ENCODE measurements at places on chromosomes 5 and 9.
A peak's percentile ranks its signal among the peaks of the same experiment; 100 is the strongest.

- peak; percentile 33 for DNase-seq
Measured at GRCh38 chr9:126326228-126327005, at the start of gene MVB12B. MVB12B (plus strand) TSS chr9:126326829; CDS start chr9:126326930, 101 bp downstream.

DNA sequence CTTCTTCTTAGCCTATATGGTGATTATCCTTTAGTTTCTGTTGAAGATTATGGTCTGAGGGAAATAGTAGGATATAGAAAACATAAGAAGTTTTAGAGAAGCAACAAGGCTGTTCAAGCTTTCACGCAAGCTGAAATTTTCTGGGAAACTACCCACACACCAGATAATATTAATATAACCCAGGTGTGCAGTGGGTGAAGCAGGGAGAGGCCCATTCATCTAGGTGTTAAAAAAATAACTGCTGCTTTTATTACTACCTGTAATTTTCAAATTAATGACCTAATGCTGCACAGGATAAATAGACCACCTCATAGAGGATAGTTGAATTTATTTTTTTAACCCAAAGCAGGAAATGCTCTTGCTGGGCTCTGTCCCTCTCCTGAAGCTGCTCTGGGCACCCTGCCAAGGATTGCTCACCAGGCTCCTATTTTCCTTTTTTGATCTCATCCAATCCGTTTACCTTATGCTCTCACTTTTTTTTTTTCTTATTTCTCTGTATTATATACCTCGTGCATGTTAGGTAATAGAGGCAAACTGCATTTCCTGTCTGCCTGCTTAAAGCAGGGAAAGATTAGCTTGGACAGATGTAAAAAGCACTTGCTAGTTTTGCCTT lies 124.3 kb upstream of the SLC12A2 start:
- DNase-seq, result peak; percentile 75

- no peak for DNase-seq
Measured at GRCh38 chr5:126052120-126052519, 371.1 kb upstream of the GRAMD2B start.

GRCh38 chr9:124137009-124137943 lies 120.5 kb upstream of the NEK6 start:
- no peak for DNase-seq

DNA sequence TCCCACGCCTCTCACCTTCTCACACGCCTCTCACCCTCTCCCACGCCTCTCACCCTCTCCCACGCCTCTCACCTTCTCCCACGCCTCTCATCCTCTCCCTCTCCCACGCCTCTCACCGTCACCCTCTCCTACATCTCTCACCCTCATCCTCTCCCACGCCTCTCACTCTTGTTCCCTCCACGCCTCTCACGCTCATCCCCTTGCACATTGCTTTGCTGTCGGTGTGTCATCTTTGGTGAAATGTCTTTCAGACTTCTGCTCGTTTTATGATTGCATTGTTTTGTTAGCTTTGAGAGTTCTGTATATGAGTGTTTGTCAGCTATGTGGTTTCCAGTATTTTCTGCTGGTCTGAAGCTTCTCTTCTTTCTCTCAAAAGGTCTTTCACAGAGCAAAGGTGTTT lies 102.7 kb downstream of the EHMT1 start:
- no peak for DNase-seq

DNA sequence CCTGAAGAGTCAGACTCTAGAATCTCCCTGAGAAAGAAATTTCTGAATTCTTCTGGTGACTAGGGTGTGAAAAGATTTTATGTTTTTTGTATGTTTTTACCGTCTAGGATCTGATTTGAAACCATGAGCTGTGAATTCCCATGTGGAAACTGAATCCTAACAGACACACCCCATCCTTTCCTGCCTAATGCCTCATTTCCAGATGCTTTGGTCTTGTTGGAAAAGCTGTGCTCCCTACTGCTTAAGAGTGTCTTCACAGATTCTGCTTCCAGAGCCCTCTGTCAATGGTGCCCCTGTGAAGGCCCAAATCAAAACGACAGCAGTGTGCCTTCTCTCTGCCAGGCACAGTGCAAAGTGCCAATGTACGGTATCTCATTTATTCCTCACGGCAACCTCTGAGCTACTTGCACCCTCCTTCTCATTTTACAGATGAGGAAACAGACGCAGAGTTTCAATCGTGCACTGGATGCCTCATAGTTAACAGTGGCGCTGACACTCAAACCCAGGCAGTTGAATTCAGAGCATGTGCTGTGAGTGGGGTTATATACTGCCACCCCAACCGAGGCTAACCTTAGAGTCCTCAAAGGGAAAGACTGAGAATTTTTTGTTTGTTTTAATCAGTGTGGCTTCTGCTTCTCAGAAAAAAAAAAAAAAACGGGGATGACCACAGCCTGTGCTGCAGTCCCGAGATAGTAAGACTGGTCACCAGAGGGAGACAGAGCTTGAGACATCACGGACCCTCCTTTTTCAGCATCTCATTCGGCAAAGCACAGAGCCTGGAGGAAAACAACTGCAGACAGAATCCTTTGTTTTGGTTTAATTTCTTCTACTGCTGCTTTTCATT lies 188.4 kb downstream of the SNCAIP start:
- peak; percentile 69 for DNase-seq

- no peak for DNase-seq
Measured at GRCh38 chr9:127778280-127779135, at the start of gene SH2D3C. SH2D3C (minus strand) TSS chr9:127778666; CDS start chr9:127778627, 39 bp downstream.

- no peak for DNase-seq
Measured at GRCh38 chr9:34954225-34954624, 3.9 kb upstream of the PHF24 start.

GRCh38 chr5:160742446-160742845 lies 109.6 kb downstream of the ATP10B start:
- DNase-seq, result no peak

GRCh38 chr9:75504721-75505120 lies 385.8 kb upstream of the PCSK5 start:
- no peak for DNase-seq

DNA sequence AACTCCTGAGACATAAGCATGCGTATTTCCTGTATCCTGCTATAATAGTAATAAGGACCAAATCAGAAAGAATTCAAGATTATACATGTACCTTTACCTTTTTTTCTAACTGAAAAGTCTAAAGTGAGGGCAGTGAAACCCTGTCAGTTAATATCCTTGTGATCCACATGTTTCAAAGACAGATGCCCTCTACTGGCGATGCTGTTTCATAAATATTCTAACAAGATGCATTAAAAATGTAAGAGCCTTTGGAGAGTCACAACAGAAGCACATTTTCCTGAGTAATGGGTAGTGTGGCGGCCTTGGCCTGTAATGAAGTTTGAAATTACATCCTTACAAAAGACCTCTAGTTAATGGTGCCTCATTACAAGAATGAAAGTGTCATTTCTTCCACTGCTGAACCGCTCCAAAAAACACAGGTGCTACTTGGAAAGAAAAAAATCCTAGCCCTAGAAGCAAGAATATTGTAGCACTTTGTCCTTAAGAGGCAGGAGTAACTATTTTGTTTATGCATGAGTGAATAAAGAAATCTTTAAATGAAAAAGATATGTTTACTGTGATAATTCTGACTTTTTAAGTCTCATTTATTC lies 232.6 kb downstream of the EPB41L4A start:
- DNase-seq, result peak; percentile 28

DNA sequence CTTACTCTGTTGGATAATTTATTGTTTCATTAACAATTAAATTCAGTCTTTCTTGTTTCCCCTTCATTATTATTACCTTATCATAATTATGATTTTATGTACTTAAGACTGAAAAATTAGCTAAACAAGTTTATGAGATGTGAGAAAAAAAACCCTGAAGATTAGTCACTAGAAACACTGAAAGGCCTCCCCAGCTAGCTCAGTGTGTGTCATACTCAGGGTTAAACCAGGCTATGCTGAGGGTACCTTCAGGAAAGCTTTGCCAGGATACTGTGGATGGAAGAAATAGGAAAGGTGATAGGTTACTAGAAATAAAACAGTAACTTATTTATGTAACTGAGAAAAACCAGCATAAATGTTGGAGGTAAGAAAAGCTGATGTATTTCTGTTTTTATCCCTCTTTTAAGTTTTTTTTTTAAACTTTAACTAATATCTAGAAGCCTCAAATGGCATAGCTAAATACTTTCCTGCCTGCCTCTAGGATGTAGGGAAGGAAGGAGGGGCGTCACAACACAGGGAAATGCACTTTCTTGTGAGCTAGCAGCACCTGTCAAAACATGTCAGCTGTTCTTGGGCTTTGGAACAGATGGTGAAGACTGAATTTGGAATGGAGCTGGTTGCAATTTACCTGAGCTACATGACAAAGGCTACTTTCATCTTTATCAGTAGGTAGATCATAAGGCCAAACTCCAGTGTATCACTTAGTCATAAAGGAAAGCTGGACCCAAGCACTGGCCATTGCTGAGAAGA lies 24.2 kb downstream of the NMRK1 start:
- DNase-seq, result no peak

DNA sequence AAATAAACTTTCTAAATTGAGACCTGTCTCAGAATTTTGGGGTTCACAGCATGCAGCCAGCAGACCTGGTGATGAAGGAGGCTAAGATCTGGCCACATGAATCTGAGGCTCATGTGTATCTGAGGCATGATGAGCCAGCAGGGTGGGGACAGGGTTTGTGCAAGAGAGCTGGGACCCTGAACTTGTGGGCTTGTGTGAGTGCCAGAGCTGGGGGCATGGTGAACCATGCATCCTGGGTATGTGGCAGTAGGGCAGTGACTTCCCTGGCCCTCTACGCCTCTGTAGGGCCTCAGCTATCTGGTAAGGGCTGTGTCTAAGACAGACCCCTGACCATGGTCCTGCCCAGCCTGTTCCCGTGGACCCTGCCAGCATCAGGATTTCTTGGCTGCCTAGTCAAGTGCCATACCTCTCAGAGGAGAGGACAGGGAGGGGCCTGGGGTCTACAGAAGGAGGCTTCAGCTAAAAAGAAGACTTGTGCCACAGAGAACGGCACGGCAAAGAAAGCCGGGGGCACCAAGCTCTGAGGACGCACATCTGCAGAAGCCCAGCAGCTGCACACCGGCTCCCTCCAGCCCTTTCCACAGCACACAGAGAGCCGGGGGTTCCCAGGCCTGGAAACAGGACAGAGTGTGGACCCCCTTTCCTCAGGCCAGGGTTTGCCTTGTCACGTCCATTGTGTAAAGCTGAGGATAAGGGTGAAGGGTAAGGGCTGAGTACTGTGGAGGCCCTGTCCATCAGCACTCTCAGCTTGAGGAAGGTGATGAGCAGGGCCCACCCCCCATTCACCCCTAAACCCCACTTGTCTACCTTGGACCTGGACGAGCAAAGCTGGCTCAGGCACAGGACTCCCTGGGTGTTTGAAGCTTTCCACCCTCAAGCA lies 130.1 kb downstream of the MRPL36 start:
- no peak for DNase-seq
